ENCODE measurements at places on chromosomes 4 and X.

DNA sequence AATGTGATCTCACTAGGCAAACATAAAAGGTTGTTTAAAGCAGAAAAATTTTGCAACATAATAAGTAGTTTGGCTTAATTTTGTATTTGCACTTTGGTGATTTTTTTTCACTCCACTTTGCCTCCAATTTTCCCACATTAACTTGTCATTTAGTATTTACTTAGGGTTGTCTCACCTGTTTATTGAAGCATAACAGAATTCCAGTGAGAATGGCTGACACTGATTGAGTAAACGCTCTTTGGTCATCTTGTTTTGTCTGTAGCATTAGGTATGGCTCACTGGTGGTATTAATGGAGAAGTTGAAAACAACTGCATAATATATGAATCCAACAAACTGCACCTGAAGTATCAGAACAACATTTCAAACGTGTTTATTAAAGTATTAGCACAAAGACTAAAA, 799.5 kb upstream of the ADGRL3 start:
- no peak for DNase-seq

- DNase-seq, result no peak
These were observed 77.9 kb downstream of the EFHC2 start for GRCh38 chrX:44265559-44265958.

DNA sequence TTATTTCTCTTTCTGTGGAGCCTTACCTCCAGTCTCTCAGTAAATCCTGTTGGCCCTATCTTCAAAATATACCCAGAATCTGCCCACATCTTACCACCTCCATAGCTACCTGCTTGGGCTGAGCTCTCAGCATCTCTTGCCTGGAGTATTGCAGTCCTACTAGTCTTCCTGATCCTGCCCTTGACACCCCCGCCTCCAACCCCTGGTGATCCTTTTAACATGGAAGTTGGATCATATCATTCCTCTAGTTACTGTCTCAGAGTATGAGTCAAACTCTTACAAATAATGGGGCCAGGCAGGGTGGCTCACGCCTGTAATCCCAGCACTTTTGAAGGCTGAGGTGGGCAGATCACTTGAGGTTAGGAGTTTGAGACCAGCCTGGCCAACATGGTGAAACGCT, 43.1 kb upstream of the SETD7 start:
- no peak for DNase-seq

- no peak for DNase-seq
These were observed 70.1 kb downstream of the USP46 start for GRCh38 chr4:52588771-52589591.

DNA sequence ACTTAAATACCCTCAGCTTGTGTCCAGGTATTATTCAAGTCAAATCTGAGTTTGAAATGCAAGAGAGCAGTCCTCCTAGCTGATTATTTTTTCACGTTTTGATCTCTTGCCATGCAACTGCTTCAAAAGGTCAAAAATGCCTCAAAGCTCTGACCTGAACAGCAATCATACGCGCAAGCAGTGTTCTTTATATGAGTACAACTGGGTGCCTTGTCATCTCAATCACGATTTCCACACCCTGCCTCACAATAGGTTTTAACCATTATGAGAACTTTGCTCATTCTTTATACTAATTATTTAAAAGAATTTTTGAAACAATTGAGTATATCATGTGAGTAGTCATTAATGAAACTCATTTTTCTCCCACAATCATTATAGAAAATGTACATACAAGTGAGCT, 649.1 kb downstream of the DMD start:
- no peak for DNase-seq

DNA sequence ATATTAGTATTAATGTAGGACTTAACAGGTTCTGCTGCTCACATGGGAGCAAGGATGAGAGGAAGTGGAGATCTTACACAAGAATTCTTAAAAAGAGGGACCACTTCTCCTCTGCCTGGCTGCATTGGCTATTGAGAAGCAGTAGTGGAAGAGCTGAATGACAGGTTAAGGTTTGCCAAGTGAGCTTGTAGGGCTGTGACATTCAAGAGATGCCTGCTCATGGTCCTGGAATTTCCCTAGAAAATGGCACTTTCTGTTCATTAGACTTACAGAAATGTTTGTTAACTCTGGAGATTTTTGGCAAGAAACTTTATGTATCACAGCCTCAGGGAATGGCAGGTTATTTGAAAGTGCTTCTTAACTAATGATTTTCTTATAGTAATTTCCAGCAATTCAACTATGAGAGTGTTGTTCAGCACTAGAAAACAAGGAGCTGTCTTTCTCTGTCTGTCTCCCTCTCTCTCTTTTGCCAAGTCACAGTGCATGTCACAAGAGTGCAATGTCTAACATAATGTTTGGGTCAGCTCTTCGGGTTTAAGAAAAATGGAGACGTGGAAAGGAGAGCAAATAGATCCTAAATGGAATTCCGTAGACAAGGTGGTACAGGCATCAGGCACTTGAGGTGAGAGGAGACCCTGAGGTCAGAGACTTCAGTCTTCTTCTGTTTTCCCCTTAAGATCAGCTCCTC, 8.3 kb upstream of the NAP1L5 start:
- DNase-seq, result no peak

DNA sequence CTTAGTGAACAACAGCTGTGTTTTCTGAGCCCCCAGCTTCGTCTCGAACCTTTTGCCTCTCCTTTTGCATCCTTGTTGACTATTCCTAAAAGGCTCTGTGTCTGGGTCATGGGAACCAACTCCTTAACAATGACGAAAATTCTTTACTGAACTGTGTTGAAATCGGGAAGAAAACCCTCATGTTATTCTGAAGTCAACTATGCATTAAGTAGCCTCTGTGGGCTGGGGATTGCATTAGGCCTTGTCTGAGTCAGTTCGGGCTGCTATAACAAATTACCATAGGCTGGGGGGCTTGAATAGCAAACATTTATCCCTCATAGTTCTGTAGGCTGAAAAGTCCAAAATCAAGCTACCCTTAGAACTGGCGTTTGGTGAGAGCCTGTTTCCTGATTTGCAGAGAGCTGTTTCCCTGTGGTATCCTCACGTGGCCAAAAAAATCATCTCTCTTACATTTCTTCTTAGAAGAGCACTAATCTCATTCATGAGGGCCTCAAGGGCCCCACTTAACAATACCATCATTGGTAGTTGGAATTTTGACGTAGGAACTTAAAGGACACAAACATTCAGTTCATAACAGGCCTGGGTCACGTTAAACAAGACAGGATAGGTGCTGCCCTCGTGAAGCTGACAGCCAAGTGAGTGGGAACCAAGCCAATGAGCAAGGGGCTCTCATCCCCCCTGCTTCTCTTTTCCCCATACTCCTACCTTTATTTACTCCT, 75.9 kb downstream of the CLNK start:
- no peak for DNase-seq

Measured in stimulated activated CD8-positive, alpha-beta memory T cell treated with anti-CD3 and anti-CD28 coated beads, Interleukin-4, amount 100 ng/mL, for 1 hour (primary cell).